ENCODE measurements at places on chromosomes 1 and 21.

GRCh38 chr1:18192974-18193373 lies 85.4 kb downstream of the IGSF21 start:
- DNase-seq: no peak

DNA sequence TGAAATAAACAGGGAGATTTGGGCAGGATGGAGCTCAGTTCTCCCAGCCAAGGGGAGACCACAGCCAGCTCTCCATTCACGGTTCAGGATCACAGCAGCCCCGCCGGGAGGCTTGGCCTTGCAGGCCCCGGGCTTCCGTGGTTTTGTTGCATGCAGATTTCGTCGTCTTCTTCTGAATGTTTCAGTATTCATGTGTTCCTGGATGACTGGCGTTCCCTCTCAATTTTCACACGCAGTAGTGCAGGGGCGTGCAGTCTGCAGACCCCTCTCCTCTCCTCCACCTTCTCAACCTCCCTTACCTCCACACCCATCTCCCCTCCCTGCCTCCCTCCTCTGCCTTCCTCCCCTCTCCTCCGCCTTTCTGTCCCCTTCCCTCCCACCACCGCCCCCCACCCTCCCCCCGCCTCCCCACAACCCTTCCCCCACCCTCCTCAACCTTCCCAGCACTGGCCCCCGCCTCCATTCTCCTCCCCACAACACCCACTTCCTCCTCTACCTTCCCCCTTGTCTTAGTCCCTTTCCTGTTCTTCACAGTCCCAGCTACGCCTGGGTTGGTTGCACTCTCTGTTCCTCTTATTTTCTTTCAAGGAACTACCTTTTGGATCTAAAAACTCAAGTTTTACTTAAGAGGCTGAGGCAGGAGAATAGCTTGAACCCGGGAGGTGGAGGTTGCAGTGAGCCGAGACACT lies 8.4 kb upstream of the SLC19A1 start:
- no peak for DNase-seq

- no peak for DNase-seq
These were observed 12.5 kb downstream of the TP73 start for GRCh38 chr1:3664700-3665375.

GRCh38 chr1:65189576-65190115 lies 41.6 kb downstream of the AK4 start:
- DNase-seq: peak; percentile 38

DNA sequence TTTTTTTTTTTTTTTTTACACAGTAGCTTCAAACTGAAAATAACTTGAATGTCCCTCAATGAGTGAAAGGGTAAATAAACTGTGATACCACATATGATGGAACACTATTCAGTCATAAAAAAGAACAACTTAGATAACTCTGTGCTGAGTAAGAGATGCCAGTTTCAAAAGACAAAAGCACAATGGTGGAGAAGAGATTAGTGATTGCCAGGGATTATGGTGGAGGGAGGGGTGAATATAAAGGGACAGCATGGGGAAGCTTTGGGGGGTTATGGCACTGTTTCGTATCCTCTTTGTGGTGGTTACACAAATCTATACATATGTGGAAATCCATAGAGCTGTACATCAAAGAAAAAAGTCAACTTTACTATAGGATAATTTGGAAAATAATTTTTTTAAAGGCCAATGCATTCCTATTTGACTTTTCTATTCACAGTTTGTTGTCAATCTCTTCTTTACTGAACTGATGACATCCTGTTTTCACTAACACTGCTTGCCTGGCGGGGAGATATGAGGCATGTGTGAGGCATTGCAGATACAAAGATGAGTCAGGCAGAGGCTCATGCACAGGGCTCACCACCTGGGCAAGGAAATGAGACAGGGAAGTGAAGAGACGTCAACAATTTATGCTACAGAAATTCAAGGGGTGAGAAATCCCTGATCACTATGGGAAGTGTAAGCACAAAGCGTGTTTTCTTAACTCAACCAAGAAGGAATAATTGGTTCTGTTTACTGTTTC lies 302.7 kb downstream of the DUSP10 start:
- DNase-seq: no peak

- no peak for DNase-seq
These were observed 63.2 kb upstream of the ADAM30 start for GRCh38 chr1:119959268-119960220.

GRCh38 chr21:42301371-42302075 lies 13.7 kb downstream of the TFF3 start:
- no peak for DNase-seq

- no peak for DNase-seq
These were observed 19.1 kb upstream of the TMCO1 start for GRCh38 chr1:165787741-165788140.

DNA sequence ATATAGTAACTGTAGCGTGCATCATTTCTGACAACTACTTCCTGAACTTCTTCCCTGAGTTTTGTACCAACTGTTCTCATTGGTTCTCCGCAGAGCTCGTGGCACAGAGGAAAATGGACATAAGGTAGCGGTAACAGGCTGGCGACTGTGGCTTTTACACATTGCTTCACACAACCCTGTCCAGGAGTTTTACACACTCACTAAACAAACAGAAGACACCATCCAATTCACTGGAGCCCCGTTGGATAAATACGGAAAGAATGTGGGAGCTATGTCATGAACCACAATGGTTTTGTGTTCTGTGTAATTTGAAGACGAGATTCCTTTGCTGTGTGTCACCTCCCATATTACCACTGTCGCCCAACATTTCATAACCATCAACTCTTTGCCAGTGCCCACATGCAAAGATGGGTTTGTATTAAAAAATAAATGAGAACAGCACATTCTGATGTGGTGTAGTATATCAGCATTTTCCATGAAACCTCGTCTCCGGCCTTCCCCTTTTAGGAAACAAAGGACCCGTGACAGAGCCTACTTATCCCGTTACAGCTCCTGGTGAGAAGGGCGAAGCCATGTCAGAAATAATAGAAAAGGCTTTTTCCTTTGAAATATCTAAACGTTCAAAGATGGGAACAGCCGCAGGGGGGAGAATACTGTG lies 47.4 kb upstream of the ENAH start:
- DNase-seq: peak; percentile 83

GRCh38 chr1:170682169-170682568 lies 18.2 kb downstream of the PRRX1 start:
- no peak for DNase-seq

DNA sequence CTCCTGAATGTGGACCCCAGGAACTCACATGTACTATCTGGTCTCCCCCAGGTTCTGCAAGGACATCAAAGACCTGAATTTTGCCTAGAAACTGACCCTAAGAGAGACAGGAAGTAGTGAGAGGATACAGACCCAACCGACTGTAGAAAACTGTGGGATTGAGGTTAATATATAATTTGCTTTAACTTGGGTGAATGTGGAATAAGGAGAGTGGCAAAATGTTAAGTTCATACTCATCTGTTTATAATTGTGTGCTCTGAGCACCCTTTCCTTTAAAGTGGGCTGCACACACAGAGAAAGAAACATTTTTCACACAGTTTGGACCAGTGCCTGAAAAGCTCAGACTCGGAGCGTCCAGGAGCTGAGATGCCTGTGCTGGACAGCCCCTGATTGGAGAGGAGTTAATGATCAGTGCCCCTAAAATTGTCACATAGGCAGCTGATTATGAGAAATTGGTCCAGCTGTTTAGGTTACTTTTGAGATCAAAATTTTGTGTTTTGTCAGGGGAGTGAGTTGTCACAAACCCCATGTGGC lies 37.2 kb downstream of the ROR1 start:
- DNase-seq: no peak

DNA sequence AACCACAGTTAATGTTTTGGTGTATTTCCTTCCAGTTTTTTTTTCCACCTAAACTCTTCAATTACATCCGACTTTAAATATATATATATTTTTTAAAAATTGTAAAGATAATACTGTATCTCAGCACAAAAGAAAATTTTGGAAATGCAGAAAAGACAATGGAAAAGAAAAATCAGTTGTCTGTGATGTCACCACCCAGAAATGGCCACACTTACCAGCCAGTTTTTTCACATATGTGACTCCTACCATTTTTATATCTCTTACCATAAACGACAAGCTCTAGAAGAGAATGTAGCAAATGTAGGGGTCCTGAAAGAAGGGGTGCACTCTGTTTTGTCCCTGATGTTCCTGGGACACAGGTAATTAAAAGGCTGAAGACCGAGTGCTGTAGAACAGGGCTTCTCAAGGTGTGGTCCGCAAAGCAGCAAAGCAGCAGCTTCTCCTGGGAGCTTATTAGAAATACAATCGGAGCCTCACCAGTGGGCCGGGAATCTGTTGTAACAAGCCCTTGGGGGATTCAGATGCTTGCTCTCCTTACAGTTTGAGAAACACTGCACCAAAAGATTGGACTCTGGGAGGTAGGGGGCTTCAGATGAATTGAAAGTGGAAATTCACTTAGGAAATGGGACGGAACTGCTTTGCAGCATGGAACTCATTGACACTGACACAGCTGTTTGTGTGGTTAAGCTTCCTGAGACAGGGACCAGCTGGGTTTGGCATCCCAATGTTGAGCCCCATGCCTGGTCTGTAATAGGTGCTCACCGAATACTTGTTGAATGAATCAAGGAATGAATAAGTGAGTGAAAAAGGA lies 44.1 kb downstream of the ALPL start:
- DNase-seq: no peak

DNA sequence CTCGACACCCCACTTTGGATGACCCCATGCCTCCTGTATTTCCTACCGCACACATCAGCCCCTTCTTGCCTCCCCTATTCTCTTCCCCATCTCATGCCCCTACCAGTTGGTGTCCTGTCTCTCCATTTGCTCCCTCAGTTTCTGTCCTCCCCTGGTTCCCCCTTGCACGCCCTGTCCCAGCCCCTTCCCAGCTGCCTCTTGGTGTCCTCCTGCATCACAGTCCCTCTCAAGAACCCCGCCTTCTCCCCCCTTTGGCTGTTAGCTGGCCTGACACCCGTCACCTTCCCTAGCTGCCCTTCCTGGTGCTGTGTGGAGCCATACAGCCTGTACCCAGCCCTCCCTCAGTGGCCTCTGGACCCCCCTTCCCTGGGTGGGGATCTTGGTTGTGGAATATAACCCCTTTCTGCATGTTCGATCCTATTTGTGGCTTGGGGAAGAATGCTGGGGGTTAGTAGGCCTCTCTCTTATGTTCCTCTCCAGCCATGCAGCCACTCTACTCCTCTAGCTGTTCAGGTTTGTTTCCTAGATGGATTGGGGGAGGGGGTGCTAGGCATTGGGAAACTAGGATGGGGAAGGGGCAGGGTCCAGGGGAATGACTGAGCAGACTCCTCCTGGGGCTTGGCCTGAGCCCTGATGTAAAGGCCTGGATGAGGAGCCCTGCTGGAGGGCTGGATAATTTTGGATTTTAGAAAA lies 41.4 kb upstream of the NFASC start:
- DNase-seq: no peak

GRCh38 chr1:209395169-209395568 lies 188.3 kb upstream of the CAMK1G start:
- DNase-seq: peak; percentile 14

DNA sequence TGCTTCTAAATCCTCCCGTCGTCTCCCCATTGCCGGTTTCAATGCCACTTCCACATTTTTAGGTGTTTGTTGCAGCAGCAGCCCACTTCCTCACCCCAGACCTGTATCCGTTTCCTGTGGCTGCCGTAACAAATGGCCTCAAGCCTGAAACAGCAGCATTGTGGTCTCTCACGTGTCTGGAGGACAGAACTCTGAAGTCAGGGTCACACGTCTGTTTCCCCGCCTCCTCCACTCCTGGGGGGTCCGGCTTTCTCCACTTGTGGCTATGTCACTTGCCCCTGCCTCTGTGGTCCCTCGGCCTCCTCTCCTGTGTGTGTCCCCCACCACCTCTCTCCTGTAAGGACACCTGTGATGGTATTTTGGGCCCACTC lies 21.8 kb downstream of the TRPM2 start:
- DNase-seq: no peak

DNA sequence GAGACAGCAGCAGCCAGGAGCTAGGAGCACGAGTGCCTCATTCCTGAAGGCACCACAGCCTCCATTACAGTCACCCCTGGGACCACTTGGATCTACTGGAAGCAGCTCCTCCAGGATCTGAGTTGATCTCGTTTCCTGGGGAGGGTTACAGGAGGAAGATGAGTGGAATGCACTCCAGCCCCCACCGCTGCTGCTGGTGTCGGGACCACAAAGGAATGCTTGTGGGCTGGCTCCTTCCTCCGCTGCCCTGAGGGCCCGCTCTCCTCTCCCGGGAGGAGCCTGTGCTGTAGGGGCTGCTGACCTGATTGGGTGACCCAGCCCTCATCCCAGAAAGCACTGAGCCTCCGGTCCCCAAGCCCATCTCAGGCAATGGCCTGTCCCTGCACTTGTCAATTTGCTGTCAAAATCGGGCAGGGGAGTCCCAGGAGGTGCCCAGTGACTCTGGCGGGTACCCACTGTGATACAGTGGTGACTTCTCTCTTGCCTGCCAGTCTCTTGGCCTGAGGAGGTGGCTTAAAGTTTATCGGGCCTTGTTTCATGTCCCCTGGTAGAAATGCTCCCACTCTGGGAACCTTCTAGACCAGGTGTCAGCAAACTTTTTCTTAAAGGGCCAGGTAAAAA lies 23.1 kb downstream of the IL10RB start:
- DNase-seq: no peak

DNA sequence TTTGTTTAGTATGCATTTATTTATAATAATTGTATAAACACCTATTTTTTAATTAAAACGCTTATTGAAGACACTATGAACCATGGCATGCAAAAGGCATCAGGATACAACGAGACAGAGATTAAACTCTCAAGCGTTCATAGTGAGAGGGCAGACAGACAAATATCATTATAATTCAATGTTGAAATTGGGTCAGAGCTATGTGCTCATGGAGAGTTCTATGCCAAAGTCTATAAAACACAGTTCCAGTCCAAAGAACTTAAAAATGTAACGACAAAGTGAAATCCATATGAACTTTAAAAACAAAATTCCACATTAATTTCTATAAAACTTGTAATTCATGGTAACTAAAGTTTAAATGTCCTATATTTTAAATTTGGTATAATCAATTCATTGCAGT lies 724.0 kb downstream of the LTN1 start:
- DNase-seq: no peak

DNA sequence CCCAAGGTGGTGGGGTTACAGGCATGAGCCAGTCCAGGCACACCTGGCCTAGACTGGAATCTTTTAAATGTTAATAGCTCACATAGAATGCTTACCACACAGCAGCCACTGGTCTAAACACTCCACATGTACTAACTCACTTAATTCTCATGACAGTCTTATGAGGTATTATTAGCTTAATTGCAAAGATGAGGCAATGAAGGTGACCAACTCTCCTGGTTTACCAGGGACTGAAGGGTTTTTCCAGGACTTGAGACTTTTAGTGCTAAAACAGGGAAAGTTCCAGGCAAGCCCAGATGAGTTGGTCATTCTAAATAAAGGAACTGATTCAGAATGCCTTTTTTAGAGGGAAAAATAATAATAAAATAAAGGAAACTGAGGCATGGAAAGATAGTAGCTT lies 7.0 kb upstream of the STMN1 start:
- DNase-seq: no peak

All from foreskin melanocyte (primary cell).